ENCODE measurements at places on chromosomes 7 and 10. TPM values are rescaled to one million over a fixed set of nuclear protein-coding genes. Genes with fewer than 3 reads are reported as not detected.

Gene PDE1C
- total RNA-seq, result 5.5 TPM

Gene MCM10
- 9.1 TPM for total RNA-seq

Gene SLC26A3
- not detected for total RNA-seq

Gene EEPD1
- 7.8 TPM for total RNA-seq

Gene ZP3
- total RNA-seq, result 2.9 TPM

Gene SUGCT
- 2.0 TPM for total RNA-seq

Gene TMEM140
- 24.0 TPM for total RNA-seq

Gene CTBP2
- 77.6 TPM for total RNA-seq

DNA sequence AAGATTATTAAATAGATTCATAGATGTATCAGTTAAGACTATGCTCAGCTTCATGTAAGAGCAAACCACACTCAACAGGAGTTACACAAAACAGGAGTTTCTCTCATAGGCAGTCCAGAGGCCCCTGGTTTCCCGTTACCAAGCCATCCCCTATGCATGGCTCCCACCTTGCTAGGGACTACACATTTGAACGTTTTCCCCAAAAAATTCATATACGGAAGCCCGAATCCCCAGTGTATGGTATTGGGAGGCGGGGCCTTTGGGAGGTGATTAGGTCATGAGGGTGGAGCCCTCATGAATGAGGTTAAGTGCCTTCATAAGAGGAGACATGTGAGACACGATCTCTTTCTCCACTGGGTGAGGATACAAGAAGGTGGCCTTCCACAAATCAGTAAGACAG, 29.1 kb downstream of the RSU1 start:
- H3K27ac ChIP-seq, result no peak overlapping the region
- peaks cover 14% of the 10 kb centered on the region for H3K36me3 ChIP-seq
- no peak overlapping the region for H3K4me3 ChIP-seq
- H3K27me3 ChIP-seq, result no peaks in the 10 kb centered on the region

DNA sequence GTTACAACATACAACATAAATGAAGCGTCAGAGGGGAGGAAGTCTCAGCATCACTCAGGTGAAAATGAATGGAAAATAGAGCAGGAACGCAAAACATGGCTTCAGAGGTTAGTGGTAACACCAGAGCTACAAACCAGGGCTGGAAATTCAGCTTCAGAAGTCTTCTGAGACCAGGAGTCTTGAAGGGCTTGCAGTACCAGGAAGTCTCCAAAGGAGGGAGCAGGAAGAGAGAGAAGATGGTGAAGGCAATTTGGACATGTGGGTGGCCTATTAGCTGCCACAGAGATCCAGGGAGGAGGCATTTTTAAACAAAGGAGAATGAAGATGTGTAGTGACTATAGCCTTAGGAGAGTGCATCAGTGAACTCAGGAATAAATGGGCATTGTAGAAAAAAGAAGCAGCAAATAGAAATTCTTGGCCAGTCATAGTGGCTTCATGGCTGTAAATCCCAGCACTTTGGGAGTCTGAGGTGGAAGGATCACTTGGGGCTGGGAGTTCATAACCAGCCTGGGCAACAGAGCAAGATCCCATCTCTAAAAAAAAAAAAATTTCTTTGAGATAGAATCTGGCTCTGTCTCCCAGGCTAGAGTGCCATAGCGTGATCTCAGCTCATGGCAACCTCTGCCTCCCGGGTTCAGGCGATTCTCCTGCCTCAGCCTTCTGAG, 9.3 kb upstream of the TET1 start:
- no peaks in the 10 kb centered on the region for H3K27me3 ChIP-seq
- H3K27ac ChIP-seq, result no peak overlapping the region
- no peak overlapping the region for H3K4me3 ChIP-seq
- no peaks in the 10 kb centered on the region for H3K36me3 ChIP-seq
- no peaks in the 10 kb centered on the region for H3K4me1 ChIP-seq
- no peak for DNase-seq

DNA sequence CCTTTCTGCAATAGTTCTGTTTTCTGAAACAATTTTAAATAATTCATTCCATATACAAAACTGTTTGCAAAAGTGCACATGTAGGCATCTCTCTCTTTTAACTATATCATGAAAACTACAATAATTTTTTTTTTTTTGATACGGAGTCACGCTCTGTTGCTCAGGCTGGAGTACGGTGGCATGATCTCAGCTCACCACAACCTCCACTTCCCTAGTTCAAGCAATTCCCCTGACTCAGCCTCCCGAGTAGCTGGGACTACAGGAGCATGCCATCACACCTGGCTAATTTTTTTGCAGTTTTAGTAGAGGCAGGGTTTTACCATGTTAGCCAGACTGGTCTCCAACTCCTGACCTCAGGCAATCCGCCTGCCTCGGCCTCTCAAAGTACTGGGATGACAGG, 44.0 kb upstream of the SEMA3A start:
- H3K27ac ChIP-seq, result no peak overlapping the region
- DNase-seq, result no peak
- no peaks in the 10 kb centered on the region for H3K27me3 ChIP-seq
- peaks cover 12% of the 10 kb centered on the region for H3K4me1 ChIP-seq

DNA sequence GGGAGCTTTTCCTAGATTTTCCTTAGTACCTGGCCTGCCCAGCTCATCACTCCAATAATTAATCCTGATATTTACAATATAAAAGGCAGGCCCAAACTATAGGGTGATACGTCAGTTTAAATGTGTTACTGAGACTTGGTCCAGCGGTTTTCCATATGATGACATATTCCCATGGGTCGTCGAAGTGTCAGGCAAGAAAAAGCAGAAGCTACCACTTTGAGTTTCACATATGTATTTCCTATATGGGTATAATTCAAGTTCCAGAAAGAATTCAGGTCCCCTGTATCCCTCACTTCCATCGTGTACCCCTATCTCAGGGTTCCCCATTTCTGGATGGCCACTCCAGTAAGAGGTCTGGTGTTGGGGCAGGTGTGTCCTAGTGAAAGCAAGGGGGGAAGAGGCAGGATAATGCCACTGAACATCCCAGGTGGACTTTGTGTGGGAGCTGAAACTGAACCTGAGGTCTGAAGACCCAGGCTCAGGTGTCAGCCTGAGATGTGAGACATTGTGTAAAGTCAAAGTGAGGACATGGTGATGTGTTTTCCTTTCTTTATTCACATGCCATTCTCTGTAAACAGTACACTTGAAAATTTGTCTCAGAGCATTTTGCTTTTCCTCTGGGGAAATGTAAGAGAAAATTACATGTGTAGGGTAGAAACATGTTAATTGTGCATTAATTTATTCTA, 167.8 kb downstream of the PLXDC2 start:
- no peak for DNase-seq
- no peaks in the 10 kb centered on the region for H3K27me3 ChIP-seq
- H3K27ac ChIP-seq, result no peak overlapping the region

DNA sequence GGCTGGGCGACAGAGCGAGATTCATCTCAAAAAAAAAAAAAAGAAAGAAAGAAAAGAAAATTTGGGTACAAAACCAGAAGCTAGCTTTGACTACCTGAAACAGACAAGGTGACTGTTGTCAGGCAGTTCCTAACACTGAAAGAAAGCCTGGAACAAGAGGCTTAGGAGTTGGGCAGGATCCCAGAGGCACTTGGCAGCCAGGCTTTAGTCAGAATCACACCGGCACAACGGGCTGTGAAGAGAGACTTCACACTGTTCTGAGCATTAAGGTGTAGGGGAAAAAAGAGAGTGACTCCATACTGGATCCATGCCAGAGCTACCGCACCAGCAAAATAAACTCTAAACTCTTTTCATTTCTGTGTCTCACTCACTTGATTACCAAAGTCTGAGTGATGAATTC, 130.8 kb downstream of the ZNF467 start:
- peak; percentile 42 for DNase-seq
- no peak overlapping the region for H3K27ac ChIP-seq
- no peaks in the 10 kb centered on the region for H3K27me3 ChIP-seq
- H3K4me3 ChIP-seq, result no peak overlapping the region

- no peak for DNase-seq
- no peak overlapping the region for H3K4me3 ChIP-seq
- no peak overlapping the region for H3K27ac ChIP-seq
- no peaks in the 10 kb centered on the region for H3K36me3 ChIP-seq
- H3K4me1 ChIP-seq, result no peaks in the 10 kb centered on the region
Measured at GRCh38 chr10:117554241-117554814, 11.8 kb downstream of the EMX2 start.

DNA sequence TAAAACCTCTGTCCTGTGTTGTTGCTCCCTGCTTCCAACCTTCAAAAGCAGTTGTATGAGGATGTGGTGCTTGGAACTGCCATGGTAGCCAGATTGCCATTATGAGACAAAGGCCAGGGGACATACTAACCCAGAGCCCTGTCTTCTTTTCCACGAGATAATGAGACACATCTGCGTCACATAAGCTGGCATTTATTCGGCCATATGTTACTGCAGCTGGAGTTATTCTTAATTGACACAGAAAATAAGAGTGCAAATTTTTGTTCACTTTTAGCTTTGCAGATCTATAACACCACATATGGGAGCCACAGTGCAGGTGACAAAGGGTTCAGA, 15.5 kb upstream of the PDLIM1 start:
- H3K27me3 ChIP-seq, result no peaks in the 10 kb centered on the region
- H3K36me3 ChIP-seq, result no peaks in the 10 kb centered on the region
- no peak for DNase-seq

DNA sequence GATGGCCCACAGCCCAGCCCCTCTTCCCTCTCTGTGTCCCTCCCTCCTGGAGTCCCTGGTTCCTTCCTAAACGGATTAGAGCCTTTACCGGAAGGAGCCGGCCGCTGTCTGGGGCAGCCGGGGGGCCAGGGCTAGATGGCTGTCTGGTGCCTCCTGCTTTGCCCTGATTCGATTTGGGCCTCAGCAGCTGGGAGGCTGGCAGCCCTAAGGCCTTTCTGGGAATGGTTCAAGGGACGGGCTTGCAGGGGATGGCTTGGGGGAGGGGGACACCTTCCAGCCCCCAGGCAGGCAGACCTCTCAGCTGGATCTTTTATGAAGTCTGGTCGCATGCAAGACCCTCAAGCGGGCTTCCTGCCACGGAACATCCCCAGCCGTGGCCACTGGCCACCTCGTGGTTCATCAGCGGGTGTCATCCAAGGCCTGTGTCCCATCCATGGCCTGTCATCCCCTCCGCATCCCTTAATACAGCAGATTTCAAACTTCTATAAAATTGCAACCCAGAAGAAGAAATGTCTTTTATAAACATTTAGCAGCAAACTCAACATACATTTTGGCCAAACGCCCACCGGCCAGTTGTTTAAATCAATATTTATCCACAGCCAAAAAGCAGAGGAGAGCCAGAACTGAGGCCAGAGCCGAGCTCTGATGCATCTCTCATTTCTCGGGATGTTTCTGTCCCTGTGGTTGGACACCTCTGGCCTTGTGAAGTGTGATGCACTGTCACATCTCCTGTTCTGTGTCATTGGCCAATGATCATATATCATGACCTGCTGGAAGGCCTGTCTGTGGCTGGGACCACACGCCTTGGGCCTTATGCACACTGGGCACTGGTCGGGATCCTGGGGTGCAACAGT, 52.0 kb downstream of the GTF2IRD1 start:
- no peaks in the 10 kb centered on the region for H3K36me3 ChIP-seq
- no peak overlapping the region for H3K4me3 ChIP-seq
- no peaks in the 10 kb centered on the region for H3K4me1 ChIP-seq
- DNase-seq, result no peak
- H3K27me3 ChIP-seq, result no peaks in the 10 kb centered on the region
- H3K27ac ChIP-seq, result no peak overlapping the region

DNA sequence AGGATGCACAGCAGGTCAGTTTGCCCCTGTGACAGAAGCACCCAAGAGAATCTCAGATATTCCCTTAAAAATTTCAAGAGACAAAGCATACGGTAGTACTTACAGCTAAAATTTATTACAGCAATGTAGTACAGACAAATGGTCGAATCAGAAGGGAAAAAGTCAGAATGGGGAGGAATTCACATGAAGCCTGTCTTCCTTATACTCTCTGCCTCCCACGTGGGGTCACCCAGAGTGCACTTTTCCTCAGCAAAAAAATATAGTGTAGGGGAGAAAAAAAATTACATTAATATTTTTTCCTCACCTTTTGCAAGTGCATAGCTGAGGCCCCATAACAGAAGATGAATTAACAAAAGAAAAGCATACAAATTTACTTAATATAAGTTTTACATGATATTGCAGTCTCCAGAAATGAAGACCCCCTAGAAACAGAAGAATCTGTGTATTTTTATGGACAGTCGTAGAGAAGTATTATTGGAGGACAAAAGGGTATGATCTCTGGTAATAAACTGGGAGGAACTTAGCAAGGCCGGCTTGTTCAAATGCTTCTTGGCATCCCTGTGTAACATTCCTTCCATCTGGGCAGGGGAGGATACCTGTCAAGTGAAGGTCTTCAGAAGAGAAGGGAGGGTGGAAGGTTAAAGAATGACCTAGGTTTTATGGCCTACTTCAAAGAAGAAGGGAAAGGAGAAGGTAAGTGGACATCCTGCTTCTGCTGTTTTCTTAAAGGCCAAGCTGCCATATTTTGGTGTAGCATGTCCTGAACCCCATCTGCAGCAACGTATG, 270.6 kb upstream of the MAGI2 start:
- H3K4me3 ChIP-seq, result no peak overlapping the region
- no peaks in the 10 kb centered on the region for H3K4me1 ChIP-seq
- H3K27ac ChIP-seq, result no peak overlapping the region
- DNase-seq, result no peak
- H3K27me3 ChIP-seq, result no peaks in the 10 kb centered on the region

- no peaks in the 10 kb centered on the region for H3K27me3 ChIP-seq
- peaks cover 83% of the 10 kb centered on the region for H3K36me3 ChIP-seq
Measured at GRCh38 chr7:128948312-128948973, 10.7 kb downstream of the IRF5 start.

DNA sequence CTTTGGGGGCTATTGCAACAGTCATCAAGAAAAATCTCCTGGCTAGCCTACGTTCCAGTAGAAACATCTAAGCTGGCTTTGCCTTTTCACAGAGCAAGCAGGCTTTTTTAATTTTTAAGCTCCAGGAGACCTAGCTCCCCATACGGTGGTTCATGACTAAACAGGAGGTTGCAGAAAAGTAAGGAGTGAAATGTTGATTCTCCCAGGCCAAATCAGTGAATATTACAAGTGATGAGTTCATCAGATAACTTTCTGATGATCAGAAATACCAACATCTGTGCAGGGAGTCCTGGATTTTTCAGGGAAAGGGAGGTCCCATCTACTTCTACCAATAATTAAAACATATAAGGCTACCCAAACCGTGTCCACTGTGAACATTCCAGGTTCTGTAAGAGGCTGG, 477.3 kb upstream of the CELF2 start:
- no peaks in the 10 kb centered on the region for H3K4me1 ChIP-seq
- no peak overlapping the region for H3K4me3 ChIP-seq
- H3K27ac ChIP-seq, result no peak overlapping the region
- no peak for DNase-seq

DNA sequence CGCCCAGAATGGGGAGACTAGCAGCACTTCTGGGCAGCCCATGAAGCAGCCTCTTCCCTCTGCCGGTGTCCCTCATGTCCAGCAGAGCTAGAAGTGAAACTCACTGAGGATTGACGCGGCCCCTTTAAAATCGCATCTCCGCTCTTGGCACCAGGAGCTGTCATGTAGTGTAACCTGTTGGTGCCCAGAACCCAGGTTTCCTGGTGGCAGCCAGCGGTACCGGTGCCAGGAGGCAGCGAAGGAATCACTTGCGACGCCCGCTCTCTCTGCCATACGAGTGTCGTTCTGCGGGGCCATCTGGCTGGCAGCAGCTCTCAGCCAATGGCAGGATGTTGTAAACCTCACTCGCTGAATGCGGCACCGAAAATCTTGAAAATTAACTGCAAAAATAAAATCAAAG, 82.7 kb downstream of the CUX1 start:
- H3K4me1 ChIP-seq, result peaks cover 13% of the 10 kb centered on the region
- no peak for DNase-seq
- no peaks in the 10 kb centered on the region for H3K27me3 ChIP-seq
- H3K27ac ChIP-seq, result no peak overlapping the region
- no peak overlapping the region for H3K4me3 ChIP-seq

Data from left lung (tissue), 14 donors.